Dermis lymphatic vessel endothelial cell (primary cell): ENCODE measurements at places on chromosomes 7 and 10. TPM values are rescaled to one million over a fixed set of nuclear protein-coding genes. Genes with fewer than 3 reads are reported as not detected.

MKX gene
- under 0.01 TPM in 2 replicates for total RNA-seq

ATOH7 gene
- not detected in 2 replicates for total RNA-seq

NXPH1 gene
- not detected in 2 replicates for total RNA-seq

COG5 gene
- 19.0 and 26.4 TPM in 2 replicates for total RNA-seq
